ENCODE measurements at places on chromosomes 1 and 21.

- DNase-seq: no peak
Measured at GRCh38 chr21:37987668-37988067, 71.4 kb upstream of the KCNJ6 start.

GRCh38 chr1:186275822-186276221 lies 99.2 kb downstream of the TPR start:
- DNase-seq: no peak

- peak; percentile 71 for DNase-seq
Measured at GRCh38 chr21:46025113-46025770, 43.7 kb downstream of the COL6A1 start.

- DNase-seq: peak; percentile 67
Measured at GRCh38 chr1:39900662-39901463, 854 bp downstream of the MYCL start.

All from islet precursor cell (in vitro differentiated cells).